ENCODE measurements at places on chromosomes 2 and 18.
A peak's percentile ranks its signal among the peaks of the same experiment; 100 is the strongest.

DNA sequence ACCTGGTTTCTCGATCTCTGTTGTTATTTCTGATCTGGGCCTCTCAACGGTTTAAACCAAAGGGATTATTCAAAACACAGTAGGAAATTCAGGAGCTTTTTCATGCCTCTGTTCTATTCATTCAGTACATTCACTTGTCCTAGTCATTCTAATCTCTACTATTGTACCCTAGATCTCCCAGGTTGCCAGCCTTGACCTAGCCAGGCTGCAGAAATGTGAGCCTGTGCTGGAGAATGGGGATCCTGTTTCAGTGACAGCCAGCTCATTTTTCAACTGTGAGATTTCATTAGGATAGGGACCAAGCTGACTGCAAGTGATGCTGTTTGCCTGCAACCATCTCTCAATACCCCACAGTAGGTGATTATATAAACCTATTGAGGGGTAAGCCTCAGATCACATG is 186.2 kb downstream of the CMPK2 start:
- no peak for DNase-seq

DNA sequence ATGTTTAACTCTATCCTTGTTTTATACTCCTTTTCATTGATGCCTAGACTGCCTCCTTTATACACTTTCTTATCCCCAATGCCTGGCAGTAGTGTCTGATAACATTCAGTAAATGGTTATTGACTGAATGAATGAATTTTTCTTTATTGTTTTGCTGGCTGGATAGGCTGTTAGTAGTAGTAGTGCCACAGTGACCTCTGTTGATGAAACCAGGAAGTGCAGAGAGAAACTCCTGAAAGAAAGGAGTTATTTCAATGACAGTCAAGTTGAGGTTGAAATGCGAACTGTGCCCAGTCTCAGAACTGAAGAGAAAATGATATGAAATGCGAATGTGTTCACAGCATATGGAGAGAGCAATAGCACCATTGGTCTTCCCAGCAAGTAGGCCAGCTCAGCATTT is 26.8 kb upstream of the SLC9A2 start:
- no peak for DNase-seq

GRCh38 chr2:85175369-85176299 is 42.4 kb downstream of the TCF7L1 start:
- DNase-seq: peak; percentile 82

- no peak for DNase-seq
Observed at GRCh38 chr18:63051928-63052327, 267.6 kb downstream of the BCL2 start.

DNA sequence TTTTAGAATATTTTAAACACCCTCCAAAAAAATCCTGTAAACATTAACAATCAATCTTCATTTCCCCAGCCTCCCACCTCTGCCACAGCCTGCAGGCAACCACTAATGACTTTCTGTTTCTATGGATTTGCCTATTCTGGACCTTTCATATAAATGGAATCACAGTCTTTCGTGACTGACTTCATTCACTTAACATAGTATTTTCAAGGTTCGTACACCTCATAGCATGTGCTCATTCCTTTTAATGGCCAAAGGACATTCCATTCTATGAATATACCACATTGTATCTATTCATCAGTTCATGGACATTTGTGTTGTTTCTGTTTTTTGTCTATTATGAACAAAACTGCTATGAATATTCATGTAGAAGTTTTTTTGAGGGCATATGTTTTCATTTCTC is 48.5 kb downstream of the NAT8 start:
- no peak for DNase-seq

- DNase-seq: no peak
Observed at GRCh38 chr18:49025426-49025766, 74.6 kb upstream of the SMAD7 start.

GRCh38 chr18:49274188-49274714 is 186.2 kb downstream of the DYM start:
- DNase-seq: no peak

DNA sequence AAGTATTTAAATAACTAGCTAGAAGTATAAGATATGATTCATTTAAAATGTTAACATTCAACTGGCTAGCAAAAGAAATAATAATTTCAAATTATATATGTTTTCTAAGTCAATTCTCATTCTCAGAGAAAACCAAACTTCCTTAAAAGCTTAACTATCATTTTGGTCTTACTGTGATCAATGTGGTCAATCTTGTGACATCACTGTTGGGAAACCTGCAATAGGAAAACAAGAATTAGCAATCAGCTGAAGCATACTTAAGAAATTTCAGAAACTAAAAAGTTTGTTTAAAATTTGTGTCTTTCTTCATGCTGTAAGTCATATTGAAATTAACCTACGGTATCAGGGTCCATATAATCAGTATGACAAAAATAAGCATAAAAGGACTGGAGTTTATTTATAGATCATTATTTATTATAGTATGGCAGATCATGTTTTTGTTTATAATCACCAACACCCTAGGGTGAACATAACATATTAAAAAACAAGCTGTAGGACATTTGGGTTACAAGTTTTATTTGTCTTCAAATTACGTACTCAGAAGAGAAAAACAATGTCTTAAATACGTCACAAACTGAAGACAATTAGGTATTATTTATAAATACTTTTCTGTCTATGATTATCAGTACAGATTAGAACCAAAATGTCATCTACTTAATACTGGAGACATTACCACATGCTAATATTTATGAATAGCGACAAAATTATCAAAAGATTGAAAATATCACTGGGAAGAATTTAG is 60.5 kb downstream of the BAZ2B start:
- DNase-seq: no peak

- DNase-seq: peak; percentile 60
Observed at GRCh38 chr2:45874344-45874743, 222.9 kb downstream of the PRKCE start.

DNA sequence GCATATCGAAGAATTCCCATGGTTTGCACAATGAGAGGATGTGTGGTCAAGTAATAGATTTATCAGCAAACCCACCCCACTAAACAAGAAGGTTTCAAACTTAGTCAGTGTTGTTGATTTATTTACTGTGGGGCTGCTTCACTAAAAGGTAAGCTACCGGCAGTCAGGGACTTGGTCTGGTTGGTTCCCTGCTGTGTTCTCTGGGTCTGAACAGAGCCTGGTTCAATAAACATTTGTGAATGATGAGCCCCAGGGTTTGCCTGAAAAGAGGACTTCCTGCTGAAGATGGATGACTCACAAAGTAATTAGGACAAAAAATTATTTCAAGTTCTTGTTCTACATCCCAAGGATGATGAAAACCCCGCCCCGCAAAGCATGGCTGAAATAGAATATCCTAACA is 108.3 kb downstream of the SPP2 start:
- no peak for DNase-seq

DNA sequence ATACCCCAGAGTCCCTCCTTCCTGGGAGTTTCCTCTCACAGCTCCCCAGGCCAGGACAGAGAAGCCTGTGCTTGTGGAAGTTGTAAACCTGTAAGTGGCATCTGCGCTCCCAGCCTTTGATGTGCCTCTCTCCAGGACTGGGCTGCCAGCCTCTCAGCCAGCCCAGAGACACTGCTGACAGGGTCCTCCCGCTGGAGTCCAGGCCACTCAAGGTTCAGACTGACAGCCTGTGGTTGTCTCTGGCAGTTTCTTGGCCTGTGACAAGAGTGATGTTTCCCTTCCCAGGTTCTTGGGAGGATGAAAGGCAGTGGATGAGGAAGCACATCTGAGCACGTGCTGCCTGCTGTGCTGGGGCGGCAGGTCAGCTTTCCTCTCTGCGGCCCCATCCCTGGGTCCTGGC is 3.0 kb downstream of the SLC35F6 start:
- DNase-seq: no peak

DNA sequence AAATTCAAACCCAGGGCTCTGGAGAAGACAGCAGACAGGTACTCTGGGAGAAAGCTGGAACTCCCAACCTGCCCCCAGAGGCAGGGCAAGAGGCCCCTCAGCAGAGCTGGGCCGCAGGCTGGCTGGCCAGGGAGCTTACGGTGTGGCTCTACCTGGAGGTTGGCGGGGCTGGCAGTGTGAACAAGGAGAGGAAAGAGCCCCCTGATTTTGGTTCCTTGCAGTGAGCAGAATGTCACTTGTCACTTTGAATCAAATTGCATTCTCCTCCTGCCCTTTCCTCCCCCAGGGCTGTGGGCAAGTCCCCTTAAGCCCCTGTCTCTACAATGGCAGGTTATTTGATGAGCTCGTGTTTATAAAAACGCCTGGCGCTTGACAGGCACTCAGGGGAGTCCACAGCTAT is 32.6 kb downstream of the MYO7B start:
- no peak for DNase-seq

DNA sequence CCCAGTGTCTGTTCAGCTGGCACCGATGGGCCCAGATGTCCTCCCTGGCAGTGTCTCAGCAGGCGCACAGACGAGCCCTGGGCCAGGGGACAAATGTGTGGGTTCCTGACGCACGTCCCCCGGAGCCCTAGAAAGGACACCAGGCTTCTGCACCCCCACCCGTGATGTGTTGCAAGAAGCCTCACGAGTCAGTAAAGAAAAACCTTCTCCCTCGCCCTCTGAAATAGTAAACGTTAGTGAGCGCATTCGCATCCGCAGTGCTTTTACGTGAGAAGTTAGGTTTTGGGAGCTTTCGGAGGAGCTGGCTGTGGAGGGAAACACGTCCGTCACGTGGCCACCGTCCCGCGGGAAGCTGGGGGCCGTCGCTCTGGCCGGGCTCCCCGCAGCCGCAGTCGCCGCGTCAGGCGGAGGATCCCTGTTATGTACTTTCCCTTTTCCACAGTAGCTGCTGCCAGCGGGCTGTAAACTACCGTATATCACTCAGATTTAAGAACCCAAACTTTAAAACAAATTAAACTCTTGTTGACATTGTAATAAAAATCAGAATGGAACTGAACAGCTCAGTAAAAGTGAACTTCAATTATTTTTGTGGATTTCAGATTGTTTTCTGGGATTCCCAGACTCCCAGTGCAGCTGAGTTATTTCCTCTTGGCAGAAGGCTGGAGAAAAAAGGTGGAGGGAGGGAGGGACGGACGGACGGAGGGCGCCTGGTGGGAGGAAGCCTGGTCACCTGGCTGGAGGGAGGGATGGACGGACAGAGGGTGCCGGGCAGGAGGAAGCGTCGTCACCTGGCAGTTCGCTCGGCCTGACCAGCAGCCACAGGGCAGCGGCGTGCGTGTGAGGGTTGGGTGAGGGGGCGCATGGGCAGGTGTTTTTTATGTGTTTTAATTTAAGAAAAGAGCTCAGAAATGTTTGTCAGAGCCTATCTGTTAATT is 112.1 kb downstream of the NFATC1 start:
- peak; percentile 76 for DNase-seq

- no peak for DNase-seq
Observed at GRCh38 chr2:198756166-198756565, 701.6 kb downstream of the SATB2 start.

- DNase-seq: no peak
Observed at GRCh38 chr2:110116033-110116710, 550 bp upstream of the MALL start.

DNA sequence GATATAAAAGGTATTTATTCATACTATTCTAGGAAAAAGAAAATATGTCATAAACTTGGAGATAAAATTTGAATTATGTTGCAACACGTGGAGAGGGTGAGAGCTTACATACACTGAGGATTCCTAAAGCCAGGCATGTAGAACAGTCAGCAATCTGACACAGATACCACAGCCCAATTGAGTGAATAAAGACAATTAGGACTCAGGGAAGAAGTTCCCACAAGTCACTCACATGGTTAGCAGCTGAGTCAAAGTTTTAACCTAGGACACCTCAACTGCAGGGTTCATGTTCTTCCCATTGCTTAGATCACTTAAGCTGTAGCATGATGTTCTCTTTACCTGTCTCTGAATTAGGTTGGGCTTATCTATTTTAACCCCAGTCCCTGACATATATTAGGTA is 189.5 kb downstream of the CMPK2 start:
- no peak for DNase-seq

DNA sequence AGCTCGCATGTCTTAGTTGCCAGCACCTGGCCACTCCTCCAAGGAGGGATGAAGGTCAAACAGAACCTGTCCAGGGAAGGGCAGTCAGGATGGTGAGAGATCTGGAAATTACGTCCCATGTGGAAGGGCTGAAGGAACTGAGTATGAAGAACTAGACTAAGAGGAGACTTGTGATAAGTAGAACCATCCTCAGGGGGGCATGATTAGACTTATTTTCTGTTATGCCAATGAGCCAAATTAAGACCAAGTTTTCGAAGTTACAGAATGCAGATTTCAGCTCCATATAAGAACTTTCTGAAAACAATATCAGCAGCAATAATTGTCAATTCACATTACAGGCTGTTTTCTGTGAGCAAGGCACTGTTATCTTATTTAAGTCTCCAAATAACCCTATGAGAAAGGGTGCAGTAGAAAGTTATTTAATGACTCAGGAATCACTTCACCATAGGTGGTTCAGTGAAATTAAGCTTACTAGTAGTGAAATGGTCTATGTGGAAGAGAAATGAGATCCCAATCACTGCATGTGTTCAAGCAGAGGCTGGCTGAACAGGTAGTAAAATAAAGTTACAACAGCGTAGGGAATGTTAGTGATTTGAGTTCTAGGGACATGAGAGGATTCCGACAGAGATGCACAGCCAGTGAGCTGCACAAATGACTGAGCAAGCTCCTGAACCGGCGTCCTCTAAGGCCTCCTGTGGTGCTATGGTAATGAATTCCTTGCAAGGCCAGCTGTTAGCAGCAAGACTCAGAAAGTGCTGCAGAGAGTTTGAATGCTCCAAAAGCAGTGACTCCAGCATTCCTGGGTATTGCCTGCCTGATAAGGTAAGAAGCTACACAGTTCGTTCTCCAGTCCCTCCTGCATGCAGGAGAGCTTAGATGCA is 4.5 kb upstream of the DYM start:
- no peak for DNase-seq

GRCh38 chr18:76687304-76687962 is 134.9 kb upstream of the ZNF236 start:
- no peak for DNase-seq

- DNase-seq: no peak
Observed at GRCh38 chr18:48667276-48668254, 128.7 kb downstream of the CTIF start.

- no peak for DNase-seq
Observed at GRCh38 chr2:73984922-73985307, 205 bp downstream of the TET3 start.

DNA sequence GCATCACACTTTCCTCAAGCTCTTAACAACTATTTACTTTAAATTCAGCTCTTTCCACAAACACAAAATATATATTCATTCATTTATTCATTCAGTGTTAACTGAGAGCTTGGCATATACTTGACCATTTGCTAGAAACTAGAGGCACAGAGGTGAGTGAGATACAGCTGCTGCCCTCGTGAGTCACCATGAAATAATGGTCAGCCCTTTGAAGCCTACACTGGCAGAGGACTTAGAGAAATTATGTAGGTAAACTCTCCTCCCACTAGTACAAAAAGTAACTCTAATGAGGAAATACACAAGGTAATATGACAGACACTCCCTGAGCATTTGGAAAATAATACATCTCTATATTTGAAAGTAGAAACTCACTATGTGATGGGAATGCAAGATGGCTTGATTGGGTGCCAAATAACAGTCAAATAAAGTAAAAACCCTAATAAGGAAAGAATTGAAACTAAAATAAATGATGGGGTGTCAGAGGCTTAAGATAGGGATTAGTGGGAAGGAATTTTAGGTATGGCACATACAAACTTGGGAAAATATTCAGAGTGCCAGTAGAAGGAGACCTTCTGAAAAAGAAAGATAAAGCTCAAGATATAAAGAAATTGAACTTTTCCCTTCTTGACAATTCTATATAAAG is 61.1 kb downstream of the ANTXR1 start:
- DNase-seq: no peak
